ENCODE measurements at places on chromosomes 3 and 15. TPM values are rescaled to one million over a fixed set of nuclear protein-coding genes. Genes with fewer than 3 reads are reported as not detected.

Gene DAZL
- not detected for polyA plus RNA-seq

Gene TM6SF1
- 1.7 TPM for polyA plus RNA-seq

Gene SH3GL3
- polyA plus RNA-seq = 9.4 TPM

Gene MYLK
- 187 TPM for polyA plus RNA-seq

Gene MYO5C
- polyA plus RNA-seq = 20.6 TPM

Gene STRIT1
- polyA plus RNA-seq = 1.9 TPM

All from right renal cortex interstitium (tissue), 3 donors.